ENCODE measurements at places on chromosomes 3 and 15.

DNA sequence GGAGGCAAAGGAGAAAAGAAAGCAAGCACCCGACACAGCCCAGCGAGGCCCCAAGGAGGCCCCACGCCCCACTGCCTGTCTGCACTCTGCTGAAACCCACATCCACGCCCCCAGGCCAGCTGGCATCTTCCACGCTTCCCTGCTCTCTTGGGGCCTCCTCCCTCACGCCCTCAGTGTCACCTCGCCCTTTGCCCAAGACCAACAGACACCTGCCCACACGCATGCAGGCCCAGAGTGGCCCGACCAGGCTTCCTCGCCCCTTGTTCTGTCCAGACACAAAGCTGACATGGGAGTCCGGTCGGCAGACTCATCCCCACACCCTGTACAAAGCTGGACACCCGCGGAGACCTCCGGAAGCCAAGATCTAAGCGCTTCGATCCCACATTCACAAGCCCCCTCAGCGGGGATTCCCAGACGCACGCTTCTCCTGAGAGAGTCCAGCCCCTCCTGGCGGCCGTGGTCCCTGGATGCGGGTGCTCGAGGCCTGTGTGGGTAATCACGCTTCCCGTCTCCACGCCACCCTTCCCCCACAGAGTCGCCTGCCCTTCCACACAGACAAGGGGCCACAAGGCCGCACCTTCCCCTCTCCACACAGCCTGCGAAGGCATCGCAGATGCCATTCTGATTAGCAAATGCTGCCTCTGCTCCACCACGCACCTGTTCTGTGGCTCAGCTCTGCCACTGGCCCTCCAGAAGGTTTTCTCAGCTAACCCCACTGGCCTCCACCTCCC is 176.6 kb downstream of the XXYLT1 start:
- no peak for DNase-seq

GRCh38 chr3:119598410-119599098 is 869 bp downstream of the PLA1A start:
- DNase-seq, result no peak

DNA sequence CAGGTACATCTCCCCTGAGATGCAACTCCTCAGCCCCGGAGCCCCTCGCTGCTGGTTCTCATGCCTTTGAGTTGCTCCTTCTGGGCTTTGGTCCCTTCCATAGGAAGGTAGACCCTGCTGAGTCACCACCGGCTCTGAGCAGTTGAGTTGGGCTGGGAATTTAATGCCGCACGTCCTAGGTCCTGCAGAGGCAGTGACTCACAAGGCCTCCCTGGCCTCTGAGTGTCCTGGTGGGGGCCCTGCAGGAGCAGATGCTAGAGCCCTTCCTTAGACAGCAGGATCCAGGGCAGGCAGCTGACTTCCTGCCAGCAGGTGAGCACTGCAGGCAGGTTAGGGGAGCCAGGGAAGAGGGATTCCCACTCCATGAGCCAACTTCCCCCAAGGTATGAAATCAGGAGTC is 5.5 kb upstream of the NTRK3 start:
- DNase-seq, result no peak

GRCh38 chr3:179981646-179982045 is 55.1 kb downstream of the PEX5L start:
- no peak for DNase-seq

DNA sequence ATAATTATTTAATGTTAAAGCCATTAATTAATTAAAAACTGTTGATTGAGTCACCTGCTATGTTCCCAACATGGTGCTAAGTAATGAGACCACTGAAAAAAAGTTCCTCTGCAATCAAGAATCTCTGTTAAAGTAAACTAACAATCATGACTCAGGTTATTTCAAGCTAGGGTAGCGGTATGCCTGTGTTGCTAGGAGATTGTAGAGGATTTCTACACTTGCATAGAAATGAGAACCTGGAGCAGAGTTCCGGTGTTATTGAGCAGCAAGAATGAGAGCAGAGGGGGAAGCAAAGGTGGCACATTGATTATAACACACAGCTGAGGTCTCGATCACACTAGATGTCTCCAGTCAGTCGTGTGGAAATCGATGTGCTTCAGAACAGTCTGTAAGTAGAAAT is 41.4 kb downstream of the C3orf85 start:
- DNase-seq, result no peak

DNA sequence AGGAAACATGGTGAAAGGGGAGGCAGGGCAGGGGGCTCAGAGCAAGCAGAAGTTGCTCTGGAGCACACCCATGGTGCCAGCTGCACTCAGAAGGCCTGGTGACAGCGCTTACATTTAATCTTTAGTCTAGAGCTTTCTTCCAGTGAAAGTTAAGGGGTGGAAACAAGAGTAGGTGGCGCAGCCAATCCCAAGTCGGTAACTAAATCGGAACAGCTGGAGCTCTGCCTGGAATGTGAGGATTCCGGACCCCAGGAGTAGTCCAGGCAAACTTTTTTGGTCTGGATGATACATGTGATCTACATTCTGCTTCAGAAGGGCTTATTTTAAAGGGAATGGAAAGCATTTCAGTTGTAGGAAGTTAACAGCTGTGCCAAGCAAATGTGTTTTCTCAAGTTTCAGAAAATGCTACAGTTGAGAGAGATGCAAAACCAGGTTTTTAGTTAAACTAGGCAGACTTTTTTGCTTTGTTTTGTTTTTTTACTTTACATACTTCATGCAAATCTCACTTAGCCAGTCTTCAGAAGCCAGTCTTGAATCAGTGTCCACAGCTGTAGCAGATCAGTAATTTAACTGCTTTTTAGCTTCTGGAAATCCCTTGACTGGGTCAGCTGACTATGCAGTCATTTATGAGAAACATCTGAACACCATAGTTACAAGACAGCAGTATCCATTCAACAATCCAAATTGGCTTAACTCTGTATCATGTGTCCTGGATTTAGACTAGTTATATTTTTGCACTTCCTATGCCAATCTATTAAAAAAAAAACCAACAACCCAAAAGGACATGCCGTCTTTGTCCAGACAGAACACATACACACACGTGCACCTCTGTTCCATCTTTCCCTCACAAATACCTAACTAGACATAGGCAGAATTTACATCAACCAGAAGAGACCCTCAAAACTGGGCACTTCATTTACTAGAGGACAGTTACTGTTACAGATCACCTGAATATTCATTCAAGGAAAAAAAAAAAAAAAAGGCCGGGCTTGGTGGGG is 33.2 kb downstream of the ZNF106 start:
- no peak for DNase-seq

GRCh38 chr3:17111586-17111985 is 226.8 kb downstream of the PLCL2 start:
- DNase-seq, result no peak

DNA sequence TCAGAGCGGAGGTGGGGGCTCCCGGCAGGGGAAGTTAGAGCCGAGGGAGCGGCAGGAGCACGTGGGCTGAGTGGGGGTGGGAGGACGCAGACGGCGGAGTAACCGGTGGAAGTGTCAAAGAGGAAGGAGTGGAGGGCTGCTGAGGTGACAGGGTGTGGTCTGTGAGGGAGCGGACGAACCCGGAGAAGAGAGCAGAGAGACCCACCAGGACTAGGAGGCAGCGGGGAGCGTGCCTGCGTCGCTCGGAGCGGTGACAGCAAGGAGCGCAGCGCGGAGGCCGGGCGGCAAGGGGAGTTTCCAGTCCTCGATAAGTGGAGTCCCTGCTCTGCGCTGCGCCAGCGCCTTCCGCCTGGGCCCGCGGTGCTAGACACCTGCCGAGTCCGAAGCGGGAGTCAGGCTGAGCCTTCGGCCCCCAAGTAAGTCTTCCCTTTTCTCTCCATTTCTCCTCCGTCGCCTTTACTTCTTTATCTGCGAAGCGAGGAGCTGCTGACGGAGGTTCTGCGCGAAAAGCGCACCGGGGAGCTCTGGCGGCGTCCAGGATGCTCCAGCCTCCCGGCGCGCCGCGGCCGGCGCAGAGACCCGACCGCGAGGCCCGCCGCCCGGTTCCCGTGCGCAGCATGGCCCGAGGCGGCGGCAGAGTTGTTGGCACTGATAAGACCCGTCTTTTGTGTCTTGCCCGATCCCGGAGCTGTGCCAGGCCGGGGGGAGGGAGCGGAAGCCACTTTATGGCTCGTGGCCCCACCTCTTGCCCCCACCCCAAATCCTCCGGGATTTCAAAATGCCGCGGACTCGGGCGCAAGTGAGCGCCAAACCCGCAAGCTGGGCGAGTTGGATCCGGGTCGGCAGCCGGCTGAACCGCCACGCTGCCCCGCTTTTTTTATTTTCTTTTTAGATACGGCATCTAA is 533.0 kb upstream of the SEMA6D start:
- DNase-seq, result no peak

DNA sequence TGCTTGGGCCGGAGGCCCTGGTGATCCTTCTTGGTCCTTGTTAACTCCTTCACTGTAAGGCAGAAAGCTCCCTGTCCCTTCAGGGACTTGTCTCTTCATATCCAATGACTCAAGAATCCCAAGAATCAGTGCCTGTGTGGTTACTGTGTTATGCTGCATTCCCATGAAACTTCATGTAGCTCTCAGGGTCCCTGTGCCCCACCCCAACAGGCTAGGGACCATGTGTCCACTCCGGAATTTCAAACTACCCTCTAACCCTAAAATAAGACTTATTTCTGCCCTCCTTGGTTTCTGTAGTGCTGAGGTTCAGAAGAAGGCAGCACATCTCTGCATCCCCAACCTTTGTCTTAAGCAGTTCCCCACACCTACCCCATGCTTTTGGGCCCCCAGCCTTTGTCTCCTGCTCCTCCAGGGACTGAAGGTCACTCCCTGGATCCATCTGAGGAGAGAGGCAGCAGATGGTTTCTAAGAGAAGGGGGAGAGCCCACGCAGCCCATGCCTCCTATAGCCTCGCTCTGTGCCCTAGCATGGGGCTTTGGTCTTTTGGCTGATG is 531 bp upstream of the MAP1A start:
- DNase-seq, result no peak

GRCh38 chr15:55362641-55363040 is 43.6 kb downstream of the PIGB start:
- no peak for DNase-seq

- DNase-seq, result no peak
Measured at GRCh38 chr15:80727196-80727595, 32.1 kb downstream of the ABHD17C start.

- no peak for DNase-seq
Measured at GRCh38 chr3:76039431-76039830, 254.1 kb upstream of the ZNF717 start.

DNA sequence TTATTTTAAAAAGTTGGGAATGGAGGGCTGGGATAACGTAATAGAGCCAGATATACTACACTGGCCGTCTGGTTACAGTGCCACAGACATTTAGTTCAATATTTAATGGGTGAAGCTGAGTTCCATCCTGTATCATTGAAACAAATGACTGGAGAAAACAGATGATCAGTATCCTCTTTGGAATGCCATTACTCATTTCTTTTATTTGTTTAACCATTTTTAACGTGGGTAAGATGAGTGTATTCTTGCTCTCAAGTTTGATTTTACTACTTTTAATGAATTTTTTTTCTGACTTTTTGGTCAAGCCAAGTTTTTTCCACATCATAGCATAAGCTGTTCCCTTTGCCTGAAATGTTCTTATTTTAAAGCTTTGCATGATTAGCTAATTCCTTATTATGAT is 53.9 kb upstream of the GRM7 start:
- no peak for DNase-seq

GRCh38 chr3:151178208-151178845 is 24.7 kb downstream of the GPR171 start:
- DNase-seq, result no peak

DNA sequence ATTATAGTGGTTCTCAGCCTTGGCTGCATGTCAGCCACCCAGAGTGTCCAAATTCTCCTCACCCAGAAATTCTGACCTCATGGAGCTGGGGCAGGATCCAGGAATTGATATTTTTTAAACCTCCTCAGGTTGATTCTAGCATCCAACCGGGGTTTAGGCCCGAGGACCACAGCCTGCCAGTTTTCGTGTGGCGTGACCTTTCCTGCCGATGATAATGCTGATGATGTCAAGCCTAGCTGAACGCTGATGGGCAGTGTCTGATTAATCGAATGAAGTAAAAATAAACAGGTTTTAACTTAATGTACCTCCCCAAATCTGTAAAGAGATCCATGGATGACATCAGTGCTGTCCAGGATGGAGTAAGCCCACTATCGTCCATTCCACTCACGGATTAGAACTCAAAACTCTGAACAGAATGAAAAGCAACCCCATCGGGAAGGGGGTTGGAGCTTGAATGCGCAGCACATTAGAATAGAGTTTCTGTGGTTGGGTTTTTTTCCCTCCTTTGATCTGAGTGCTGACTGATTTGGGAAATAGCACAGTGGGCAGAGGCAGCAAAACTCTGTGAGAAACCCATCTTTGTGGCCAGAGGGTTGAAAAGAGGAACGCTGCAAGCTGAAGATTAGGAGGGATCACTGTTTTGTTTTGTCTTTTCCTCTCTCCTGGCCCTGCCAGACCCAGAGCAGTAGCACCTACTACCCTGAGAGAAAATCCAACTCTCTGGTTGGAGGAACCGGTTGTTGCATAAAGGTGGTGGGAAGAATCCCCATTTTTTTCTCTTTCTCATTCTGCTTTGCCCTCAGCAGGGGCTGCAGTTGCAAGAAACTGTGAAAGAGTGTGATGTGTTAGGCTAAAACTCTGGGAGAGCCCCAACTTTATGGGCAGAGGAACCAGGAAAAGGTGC is 153.9 kb downstream of the APBA2 start:
- no peak for DNase-seq

- DNase-seq, result no peak
Measured at GRCh38 chr15:52337198-52337853, 41.7 kb upstream of the MYO5C start.

DNA sequence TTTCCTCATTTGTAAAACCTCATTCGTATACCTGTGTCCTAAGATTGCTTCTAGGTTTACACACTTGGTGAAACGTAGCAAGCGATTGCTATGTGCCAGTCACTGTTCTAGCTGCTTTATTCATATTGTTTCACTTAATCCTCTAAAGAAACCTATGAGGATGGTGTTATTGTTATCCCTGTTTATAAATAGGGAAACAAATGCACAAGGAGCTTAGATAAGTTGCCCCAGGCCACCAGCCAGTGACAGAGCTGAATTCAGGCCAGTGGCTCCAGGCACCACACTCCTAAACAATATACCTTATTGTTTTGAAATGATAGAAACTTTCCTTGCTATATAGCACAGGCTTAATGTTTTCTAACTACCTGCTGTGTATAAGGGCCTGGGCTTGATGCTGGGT is 44.0 kb downstream of the LPP start:
- no peak for DNase-seq

- DNase-seq, result no peak
Measured at GRCh38 chr15:96792216-96792615, 461.7 kb downstream of the NR2F2 start.

- DNase-seq, result no peak
Measured at GRCh38 chr15:31343831-31344230, 17.2 kb downstream of the KLF13 start.

DNA sequence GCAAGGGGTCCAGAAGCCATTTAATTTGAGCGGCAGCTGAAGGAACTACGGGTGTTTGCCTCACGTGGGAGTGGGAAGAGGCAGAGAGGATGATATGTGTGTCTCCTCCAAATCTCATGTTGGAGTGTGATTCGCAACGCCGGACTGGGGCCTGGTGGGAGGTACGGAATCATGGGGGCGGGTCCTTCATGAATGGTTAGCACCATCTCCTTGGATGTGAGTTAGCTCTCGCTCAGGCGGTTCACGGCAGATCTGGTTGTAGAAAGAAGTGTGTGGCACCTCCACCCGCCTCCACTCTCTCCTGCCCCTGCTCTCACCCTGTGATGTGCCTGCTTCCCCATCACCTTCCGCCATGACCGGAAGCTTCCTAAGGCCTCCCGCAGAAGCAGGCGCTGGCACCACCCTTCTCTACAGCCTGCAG is 25.4 kb downstream of the XXYLT1 start:
- DNase-seq, result no peak
